CD14-positive monocyte (primary cell): ENCODE measurements at places on chromosomes 11 and 22.
A peak's percentile ranks its signal among the peaks of the same experiment; 100 is the strongest.

GRCh38 chr11:36116161-36116560 lies 172.3 kb downstream of the LDLRAD3 start:
- no peak for DNase-seq

- peak; percentile 73 for DNase-seq
Observed at GRCh38 chr11:46554213-46555147, 39.3 kb downstream of the AMBRA1 start.

DNA sequence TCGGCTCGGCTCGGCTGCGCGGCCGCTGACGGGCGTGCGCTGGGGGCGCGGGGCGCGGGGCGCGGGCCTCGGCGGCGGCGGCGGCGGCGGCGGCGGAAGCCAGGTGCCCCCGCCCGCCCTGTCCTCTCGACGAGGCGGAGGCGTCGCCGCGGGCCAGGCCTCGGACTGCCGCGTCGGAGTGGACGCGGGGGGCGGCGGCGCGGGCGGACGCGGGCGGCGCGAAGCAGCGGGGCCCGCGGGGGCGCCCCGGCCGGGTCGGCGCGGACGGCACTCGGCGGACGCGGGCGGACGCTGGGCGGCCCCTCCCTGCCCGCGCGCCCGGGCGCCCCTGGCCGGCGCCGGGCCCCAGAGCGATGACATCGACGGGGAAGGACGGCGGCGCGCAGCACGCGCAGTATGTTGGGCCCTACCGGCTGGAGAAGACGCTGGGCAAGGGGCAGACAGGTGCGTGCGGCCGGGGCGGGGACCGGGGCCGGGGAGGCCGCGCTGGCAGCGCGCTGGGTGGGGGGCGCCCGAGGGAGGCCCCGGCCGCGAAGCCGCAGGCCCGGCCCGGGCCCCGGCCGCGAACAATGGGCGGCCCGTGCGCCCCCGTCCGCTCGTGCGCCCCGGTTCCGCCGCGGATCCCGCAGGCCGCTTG lies at the start of gene BRSK2:
Gene BRSK2 (plus strand): TSS at position 3 of the 637 bp plus-strand sequence. CDS start 351 bp downstream, at position 354.
- DNase-seq = no peak

- DNase-seq = peak; percentile 93
Observed at GRCh38 chr11:35214792-35215193, 75.8 kb downstream of the CD44 start.

- DNase-seq = no peak
Observed at GRCh38 chr22:37240941-37241320, 3.1 kb downstream of the RAC2 start.

DNA sequence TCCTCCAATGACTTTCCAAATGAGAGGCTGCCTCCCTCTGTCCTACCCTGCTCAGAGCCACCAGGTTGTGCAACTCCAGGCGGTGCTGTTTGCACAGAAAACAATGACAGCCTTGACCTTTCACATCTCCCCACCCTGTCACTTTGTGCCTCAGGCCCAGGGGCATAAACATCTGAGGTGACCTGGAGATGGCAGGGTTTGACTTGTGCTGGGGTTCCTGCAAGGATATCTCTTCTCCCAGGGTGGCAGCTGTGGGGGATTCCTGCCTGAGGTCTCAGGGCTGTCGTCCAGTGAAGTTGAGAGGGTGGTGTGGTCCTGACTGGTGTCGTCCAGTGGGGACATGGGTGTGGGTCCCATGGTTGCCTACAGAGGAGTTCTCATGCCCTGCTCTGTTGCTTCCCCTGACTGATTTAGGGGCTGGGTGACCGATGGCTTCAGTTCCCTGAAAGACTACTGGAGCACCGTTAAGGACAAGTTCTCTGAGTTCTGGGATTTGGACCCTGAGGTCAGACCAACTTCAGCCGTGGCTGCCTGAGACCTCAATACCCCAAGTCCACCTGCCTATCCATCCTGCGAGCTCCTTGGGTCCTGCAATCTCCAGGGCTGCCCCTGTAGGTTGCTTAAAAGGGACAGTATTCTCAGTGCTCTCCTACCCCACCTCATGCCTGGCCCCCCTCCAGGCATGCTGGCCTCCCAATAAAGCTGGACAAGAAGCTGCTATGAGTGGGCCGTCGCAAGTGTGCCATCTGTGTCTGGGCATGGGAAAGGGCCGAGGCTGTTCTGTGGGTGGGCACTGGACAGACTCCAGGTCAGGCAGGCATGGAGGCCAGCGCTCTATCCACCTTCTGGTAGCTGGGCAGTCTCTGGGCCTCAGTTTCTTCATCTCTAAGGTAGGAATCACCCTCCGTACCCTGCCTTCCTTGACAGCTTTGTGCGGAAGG lies 2.9 kb downstream of the APOC3 start:
- DNase-seq = no peak

GRCh38 chr22:32620992-32621391 lies 146.4 kb downstream of the FBXO7 start:
- no peak for DNase-seq

GRCh38 chr11:62842171-62842741 lies 2.9 kb upstream of the WDR74 start:
- DNase-seq = no peak

DNA sequence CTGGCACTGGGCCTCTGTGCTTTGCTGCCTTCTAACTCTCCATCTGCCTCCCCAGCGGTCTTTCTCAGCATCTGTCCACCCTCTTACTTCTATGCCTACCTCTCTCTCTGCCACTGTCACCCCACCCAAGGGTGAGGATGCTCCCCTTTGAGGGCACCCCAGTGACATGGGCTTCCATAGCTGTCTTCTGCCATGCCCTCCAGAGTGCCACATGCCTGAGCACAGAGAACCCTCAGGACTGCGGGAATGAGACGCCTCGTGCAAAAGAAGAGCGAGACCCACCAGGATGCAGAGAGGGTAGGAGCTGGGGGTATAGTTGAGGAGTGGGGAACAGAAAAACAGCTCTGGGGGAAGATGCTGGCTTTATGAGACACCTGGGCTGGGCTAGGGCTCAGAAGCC lies 64.3 kb downstream of the BTG4 start:
- DNase-seq = no peak

GRCh38 chr11:71182791-71183677 lies 69.3 kb downstream of the SHANK2 start:
- no peak for DNase-seq

DNA sequence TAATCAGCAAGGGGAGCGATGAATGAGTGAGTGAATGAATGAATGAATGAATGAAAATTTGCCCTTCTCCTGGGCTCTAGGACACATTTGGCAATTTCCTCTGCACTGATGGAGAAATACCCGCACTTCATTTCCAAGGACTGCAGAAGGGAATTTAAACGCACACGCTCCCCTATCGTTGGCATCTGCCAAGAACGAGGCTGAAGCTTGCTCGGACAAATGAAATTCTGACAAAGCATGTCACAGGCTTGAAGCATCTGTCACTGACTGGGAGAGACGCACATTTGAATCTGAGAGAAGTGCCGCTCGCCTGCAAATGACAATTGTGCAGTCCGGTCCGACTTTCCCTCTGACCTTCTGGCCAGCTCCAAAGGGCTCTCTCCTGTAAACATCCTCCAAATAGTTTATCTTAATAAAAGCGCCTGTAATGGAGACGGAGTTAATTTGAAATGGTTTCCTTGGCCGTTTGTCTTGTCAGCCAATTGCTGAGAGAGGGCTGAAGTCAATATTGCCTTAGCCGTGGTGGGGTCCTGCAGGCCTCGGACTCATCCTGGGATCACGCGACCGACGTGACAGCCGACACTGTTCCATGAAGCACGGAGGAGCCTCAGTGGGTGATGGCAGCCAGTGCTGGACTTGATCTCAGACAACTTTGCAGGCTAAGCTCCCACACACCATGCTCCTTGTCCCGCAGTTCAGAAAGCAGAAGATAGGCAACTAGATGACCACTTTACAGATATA lies 260.7 kb downstream of the MN1 start:
- DNase-seq = no peak

DNA sequence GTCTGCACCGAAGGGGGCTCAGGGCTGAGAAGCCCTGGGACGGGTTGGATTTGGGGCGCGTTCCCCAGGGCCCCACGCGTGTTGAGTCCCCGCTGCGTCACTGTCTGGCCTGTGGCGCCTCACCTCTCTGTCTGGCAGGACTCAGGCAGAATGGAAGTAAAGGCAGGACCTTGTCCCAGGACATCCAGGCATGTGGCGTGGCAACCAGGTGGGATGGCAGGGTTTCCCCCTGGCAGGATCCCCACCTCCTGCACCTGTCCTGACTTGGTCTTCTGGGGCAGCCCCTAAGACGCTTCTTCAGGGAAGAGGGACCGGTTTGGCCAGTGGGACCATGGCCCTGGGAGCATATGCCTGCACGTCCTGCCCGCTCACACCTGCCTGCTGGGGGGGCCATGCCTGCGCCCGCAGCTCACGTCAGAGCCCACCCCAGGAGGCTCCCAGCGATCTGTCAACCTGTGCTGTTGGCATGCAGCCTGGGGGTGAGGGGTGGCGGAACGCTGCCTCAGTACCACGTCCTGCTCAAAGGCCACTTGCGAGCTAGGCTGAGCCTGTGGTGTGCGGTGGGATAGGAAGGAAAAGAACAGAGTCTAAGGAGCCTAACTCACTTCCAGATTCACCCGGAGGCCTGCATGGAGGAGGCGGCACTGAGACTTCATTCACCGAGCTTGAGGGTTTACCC lies 72.7 kb downstream of the KCNQ1 start:
- DNase-seq = no peak

GRCh38 chr11:74949753-74950137 lies 679 bp downstream of the SPCS2 start:
- DNase-seq = no peak

GRCh38 chr11:121117788-121118187 lies 16.7 kb downstream of the TECTA start:
- DNase-seq = no peak

DNA sequence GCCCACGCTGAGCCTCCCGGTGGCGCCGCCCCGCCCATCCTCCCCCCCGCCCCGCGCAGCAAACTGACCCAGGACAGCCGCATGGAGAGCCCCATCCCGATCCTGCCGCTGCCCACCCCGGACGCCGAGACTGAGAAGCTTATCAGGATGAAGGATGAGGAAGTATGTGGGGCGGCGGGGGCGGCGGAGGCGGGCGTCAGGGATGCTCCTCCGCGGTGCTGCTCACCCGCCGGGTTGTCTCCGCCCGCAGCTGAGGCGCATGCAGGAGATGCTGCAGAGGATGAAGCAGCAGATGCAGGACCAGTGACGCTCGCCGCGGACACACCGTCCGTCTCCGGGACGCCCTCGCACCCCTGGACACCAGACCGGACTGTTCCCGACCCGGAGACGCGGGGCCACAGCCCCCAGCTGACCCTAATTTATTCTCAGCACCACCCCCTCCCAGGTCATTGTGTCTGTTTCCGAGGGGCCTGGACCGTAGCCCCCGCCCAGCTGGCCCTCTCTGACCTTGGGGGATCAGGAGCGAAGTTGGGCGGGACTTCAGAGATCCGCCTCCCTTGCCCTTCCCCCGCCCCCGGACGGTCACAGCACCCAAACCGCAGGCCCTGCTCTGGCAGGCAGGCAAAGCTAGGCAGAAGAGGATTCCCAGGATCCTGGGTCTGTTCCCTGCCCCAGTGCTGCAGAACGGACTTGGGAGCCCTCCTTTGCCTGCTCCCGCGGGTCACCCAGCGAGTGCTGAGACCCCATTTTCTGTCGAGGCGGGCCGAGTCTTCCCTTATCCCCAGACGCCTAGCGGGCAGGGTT lies 959 bp upstream of the GP1BB start:
- no peak for DNase-seq

DNA sequence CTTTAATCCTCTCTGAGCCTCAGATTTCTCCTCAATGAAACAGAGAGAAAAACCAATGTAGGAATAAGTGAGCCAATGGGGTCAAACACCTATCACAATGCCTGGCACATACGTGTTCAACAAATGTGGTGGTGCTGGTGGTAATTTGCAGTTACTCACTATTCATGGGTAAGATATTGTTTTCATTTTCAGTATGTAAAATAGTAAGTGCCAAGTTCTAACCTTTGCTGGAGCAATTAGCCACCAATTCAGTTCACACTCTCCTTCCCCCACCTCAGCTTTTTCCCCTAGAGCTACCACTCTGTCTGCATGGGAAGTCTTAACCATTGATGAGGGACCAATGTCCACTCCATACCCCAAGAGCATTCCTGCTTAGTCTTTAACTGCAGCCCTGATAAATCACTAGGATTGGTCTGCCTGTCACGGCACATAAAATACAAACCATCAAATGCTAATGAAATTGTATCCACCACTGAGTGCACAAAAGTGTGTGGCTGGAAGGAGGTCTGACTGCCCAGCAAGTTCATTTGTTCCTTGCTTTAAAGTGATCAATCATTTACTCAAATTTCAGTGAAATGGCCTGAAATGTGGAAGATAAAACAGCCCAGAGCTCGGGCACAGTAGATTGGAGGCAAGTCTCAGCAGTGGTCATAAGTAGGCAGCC lies 187.4 kb upstream of the API5 start:
- DNase-seq = no peak

DNA sequence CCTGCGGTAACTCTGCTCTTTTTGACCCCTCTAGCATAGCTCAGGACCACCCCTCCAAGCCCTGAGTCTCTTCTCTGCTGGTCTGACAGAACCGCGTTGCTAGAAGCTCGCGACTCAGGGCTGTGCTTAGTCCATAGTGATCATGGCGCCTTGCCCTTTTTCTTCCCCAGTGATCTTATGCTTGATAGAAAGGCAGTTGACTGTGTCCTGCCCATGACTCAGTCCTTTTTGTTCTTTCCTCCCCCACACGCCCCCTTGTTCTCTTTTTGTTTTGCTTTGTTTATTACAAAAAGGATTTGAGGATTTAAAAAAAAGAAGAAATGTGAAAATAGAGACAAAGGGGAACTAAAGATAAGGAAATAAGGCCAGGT lies 17.5 kb downstream of the IL17RA start:
- DNase-seq = peak; percentile 60

DNA sequence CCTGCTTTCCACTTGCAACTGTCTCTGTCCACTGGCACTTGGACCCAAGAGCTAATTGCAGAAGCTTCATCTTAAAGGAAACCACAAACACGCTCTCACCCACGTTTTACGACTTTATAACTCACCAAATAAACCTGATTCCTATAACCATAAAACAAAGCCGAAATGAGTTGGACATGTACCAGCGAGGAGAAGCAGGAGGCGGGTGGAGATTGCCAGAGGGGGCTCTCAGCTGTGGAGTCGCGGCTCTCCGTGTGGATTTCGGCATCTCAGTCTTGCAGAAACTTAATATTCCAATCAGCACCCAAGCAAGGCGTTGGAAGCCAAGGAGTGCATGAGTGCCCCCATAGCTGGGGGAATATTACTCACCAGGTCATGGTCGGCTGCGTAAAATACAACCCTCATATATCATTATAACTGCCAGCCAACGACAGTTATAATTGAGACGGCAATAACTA lies 483.6 kb downstream of the MN1 start:
- no peak for DNase-seq
